Fibroblast of lung (primary cell): ENCODE measurements at places on chromosomes 11 and 22.

- no peak for DNase-seq
These were observed 30.2 kb upstream of the CSTF3 start for GRCh38 chr11:33191467-33191866.

DNA sequence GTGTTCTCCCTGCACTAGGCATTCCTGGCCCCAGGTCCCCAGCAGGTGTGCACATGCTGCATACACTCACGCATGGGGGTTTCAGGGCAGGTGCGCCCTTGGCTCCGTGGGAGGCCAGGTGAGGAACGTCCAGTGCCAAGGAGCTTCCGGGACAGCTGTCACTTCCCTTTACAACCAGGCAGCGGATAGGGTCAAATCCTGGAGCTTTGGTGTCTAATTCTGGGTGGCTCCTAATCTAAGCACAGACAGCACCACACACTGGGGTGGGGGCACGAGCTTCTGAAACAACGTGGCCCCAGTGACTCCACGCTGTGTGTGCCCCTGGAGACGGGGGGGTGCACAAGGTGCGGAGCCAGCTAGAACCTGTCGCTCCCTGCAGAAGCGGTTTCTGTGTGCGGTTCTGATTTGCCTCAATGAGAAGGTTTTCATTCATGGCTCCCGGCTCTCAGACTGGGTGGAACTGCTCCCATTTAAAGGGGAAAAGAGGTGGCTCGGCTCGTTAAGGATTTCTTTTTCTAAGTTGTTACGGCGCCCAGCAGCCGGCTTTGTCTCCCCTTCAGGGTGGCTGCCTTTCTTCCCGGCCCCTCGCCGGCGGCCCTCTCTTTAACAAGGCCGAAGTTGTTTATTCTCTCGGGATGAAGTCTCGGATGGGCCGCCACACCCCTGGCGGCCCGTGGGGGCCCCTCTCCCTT lies 5.0 kb downstream of the CCND1 start:
- DNase-seq = no peak

- no peak for DNase-seq
These were observed 281.0 kb upstream of the C11orf87 start for GRCh38 chr11:109140857-109141515.

DNA sequence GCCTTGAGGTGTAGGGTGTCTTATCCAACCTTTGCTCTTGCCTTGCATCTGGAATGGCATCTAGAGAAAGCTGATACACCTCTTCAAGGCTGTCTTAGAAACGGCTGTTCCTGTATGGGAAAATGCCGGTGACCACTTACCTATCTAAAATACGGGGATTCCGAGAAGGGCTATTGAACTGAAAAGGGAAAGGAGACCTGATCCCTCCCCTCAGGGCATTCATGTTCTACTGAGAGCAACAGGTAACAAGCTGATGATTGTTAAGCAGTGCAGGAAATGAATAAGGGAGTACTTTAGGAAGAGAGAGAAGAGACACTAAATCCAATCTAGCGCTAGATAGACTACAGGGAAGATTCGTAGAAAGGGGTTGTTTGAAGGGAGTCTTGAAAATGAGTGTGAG lies 1388.1 kb downstream of the FAM181B start:
- no peak for DNase-seq

DNA sequence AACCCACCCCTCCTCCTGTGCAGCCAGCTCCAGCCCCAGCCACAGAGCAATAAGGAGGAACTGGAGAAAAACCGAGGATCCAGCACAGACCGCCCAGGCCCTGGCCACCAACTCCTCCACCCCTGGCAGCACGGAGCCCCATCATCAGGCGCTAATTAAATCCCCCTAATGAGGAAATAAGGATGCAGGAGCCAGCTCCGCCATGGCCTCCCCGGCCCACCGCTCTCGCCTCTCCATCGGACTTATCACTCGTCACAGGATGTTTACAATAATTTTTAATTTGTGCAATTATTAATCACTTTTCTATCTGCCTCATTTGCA lies 42.6 kb downstream of the BUD13 start:
- no peak for DNase-seq

DNA sequence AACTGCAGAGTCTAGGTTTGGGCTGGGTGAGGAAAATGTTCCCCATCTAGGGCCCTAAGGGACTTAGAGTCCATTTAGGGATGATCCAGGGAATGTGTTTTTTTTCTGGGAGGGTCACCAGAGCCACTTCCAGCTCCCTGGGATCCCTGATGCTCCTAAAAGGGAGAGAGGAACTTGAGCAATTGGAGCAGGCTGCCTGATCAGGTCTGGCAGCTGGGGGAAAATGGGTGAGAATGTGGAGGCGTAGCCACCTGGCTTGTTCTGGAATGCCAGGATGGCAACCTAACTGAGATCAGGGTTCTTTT lies 1.2 kb downstream of the PGAP2 start:
- no peak for DNase-seq

- peak; percentile 15 for DNase-seq
These were observed 314.2 kb upstream of the SORL1-AS1 start for GRCh38 chr11:121766991-121767390.

GRCh38 chr11:18245396-18245795 lies 3.1 kb downstream of the SAA2 start:
- DNase-seq = peak; percentile 15

DNA sequence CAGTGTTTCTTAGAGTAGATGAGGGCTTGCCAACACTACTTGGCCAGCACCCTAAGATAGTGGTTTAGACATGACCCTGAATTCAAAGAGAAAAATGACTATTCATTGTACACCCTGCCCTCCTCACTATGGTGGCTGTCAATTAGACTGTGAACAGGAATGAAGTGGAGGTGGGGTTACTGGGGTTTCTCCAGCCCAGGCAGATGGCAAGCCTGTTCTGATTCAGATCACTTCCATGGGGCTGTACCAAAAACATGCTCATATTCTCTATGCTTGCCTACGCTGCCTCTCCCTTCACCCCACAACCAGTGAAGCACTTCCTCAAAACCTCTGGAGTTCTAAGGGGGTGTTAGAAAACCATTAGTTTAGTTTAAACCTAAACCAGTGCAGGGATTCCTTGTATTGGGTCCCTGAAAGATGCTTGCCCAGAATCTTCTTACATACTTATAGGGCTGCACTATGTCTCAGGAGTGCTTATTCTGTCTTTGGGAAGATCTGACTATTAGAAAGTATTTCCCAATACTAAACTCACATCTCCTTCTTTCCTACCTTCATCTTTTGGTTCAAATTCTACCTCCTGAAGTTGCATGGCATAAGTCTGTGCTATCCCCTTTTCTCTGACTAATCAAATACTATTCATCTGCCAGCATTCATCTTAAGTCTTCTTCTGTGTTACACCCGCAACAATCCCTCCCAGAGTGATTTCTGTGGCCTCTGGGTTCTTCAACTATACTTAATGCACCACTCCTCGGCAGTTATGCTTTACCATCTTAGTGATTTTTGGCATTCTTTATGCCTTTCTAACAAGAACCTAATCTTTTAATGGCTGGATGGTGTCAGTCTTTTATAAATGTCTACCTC lies 71.8 kb downstream of the ATG16L2 start:
- peak; percentile 35 for DNase-seq

- DNase-seq = no peak
These were observed 58.0 kb upstream of the KIRREL3 start for GRCh38 chr11:127058524-127058923.

DNA sequence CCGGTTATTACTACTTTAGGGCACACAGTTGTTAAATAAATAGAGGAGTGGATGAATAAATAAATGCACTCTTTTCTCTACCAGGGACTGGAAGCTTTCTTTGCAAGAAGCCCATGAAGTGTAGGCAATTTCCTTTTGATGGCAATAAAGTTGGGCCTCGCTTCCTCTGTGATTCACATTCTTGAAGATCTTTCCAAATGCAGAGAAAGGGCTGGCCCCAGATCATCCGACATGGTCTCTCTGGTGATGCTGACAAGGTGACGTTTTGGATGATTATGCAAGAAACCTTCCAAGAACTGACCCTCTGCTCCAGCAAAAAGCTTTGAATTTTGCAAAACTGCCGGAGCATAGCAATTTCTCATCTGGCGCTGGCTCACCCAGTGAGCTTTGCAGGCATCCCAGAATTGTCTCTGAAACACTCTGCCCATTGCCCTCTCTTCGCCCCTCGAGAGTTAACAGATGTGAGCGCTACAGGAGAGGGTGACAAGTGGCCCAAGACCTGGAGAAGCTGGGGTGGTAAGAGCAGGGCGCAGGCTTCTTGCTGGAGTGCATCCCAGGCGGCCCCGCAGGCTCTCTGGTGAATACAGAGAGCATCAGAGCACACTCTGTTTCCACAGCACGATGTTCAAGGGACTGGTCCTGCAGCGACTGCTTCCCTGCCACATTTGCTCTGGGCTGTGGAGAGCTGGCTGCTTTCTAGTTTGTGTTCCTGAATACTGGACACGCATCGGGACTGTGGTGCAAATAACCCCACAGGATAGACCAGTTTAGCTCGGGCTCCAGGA lies 11.5 kb upstream of the IFT27 start:
- DNase-seq = peak; percentile 7

- no peak for DNase-seq
These were observed 60.4 kb upstream of the PAX6 start for GRCh38 chr11:31871310-31872075.

- DNase-seq = no peak
These were observed 5.1 kb downstream of the SNU13 start for GRCh38 chr22:41683616-41684015.

DNA sequence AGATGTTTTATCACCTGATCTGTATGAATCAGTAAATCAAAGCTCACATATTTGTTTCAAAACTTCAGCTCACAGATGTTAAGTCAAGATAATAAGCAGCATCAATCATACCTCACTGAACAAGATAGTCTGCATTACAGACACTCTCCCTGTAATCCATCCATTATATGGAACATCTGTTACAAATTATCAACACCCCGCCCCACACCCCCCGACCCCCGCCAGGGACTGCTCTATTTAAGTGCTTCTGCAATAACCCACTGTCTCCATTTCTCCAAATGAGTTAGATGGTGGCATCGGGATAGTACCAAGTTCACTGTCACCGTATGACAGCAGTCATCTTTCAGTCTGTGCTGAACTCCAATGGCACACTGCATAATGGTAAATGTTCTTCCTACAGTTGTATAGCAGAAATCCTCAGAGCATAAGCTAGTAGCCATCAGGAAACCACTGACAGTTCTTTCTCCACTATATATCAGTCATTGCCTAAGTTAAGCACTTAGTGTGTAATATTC lies 447.0 kb upstream of the ARHGAP42 start:
- no peak for DNase-seq

GRCh38 chr11:83023410-83023809 lies 48.3 kb downstream of the RAB30 start:
- no peak for DNase-seq

GRCh38 chr11:75627906-75628668 lies 40.8 kb downstream of the MAP6 start:
- peak; percentile 52 for DNase-seq

GRCh38 chr11:102413497-102413896 lies 39.1 kb downstream of the TMEM123 start:
- DNase-seq = no peak

DNA sequence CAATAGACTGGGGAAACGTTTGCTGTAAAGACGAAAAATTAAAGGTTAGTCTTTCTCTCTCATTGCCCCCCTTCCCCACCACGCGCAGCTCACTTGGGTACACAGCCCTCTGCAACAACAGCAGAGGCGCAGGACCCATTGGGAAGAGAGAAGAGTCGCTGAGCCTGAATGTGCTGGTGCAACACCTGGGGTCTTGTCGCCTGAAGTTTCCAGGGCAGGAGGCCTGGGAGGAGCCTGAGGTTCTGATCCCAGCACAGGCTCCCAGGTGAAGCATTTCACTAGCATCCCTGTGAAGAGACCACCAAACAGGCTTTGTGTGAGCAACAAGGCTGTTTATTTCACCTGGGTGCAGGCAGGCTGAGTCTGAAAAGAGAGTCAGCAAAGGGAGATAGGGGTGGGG lies 116.2 kb upstream of the NTM start:
- DNase-seq = no peak

- no peak for DNase-seq
These were observed 19.9 kb upstream of the BBOX1 start for GRCh38 chr11:27020751-27021150.

- no peak for DNase-seq
These were observed 37.9 kb downstream of the NECTIN1 start for GRCh38 chr11:119691020-119691666.

DNA sequence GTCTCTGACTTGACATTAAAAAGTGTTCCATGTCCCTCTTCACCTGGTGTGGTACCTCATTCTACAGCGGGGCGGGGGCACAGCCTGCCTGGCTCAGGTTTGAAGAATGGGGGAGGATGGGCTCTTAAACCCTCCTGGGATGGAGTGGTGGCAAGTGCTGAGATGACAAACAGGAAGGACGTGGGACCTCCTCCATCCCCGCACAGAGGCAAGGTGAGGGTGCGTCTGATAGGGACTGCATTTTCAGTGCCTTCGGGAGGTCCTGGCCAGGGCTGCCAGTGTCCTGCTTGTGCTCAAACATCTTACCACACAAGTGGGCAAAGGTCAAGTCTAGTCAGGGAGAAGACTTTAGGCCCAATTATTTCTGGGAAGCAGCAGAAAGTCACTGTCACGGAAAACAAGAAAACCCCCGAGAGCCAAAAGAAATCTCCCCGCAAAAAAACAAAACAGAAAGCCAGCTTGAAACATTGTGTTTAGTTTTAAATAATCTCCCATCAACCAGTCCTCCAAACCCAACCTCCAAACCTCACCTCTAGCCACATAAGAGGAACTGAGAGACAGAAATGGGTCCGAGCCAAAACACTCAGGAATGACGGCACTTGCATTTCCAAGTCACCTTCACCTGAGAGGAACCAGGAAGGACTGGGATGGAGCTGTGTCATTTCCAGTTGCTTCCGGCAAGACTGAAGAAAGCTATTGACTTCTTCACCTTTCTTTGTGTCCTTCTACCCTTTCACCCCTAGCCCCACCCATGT lies 966.5 kb downstream of the NTM start:
- DNase-seq = no peak

DNA sequence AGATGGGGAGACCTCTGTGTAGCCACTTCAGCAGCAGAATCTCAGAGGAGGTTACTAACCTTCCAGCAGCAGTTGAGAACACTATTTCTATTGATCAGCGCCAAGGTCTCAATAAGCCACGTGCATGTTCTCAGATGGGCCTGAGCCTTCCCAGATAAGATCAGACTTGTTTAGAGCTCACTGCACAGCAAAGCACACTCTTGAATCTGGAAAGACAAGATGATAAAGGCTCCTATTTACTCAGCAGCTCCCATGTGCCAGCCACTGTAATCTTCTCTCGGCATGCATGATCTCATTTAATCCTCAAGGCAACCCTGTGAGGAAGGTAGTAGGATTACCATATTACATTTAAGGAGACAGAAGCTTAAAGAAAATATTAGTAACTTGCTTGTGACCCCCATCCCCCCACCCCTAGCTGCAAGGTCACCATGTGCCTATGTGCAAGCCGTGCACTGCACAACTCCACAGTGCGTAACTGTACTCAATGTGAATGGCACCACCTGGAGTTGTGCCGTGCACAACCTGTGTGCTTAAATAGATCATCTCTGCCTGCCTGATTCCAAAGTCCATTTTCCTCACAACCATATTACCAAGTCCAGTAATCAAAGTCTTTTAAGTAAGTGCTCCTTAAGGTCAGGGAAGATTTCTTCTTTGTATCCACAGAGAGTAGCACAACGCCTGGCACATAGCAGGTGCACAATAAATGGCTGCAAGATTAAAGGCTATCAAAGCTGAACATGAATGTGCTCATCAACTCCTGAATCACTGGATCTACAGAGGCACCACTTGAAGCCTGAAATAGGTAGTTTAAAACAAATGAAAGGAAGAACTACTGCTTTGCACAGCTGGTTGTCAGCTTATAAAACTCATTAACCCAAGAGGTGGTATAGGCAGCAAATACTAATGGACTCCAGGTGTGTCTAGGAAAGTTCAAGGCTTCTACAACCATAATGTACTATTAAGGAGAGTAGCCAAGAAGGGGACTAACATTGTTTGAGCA lies 293.8 kb downstream of the BUD13 start:
- DNase-seq = no peak
